Activated CD4-positive, CD25-positive, alpha-beta regulatory T cell treated with anti-CD3 and anti-CD28 coated beads, Interleukin-2, amount 50 U/mL, for 16 hours (primary cell): ENCODE measurements at places on chromosomes 16 and 17.

- no peak for DNase-seq
Observed at GRCh38 chr17:27624539-27624938, 6.4 kb upstream of the LGALS9 start.

GRCh38 chr17:13510062-13510461, 91.7 kb downstream of the HS3ST3A1 start:
- no peak for DNase-seq

DNA sequence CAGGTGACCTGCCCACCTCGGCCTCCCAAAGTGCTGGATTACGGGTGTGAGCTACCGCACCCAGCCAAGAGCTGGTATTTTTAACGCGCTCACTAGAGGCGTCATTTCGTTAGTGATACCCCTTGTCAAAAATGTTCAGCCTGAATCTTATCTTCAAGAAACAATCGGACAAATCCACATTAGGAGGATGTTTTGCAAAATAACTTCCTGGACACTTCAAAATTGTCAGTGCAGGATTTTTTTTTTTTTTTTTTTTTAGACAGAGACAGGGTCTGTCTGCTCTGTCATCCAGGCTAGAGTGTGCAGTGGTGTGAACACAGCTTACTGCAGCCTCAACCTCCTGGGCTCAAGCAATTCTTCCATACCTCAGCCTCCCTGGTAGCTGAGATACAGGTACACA, 63.0 kb downstream of the RMI2 start:
- DNase-seq = no peak

- no peak for DNase-seq
Observed at GRCh38 chr16:67166598-67167168, 2.1 kb downstream of the HSF4 start.

- no peak for DNase-seq
Observed at GRCh38 chr16:15858921-15859668, 2.3 kb upstream of the MYH11 start.

DNA sequence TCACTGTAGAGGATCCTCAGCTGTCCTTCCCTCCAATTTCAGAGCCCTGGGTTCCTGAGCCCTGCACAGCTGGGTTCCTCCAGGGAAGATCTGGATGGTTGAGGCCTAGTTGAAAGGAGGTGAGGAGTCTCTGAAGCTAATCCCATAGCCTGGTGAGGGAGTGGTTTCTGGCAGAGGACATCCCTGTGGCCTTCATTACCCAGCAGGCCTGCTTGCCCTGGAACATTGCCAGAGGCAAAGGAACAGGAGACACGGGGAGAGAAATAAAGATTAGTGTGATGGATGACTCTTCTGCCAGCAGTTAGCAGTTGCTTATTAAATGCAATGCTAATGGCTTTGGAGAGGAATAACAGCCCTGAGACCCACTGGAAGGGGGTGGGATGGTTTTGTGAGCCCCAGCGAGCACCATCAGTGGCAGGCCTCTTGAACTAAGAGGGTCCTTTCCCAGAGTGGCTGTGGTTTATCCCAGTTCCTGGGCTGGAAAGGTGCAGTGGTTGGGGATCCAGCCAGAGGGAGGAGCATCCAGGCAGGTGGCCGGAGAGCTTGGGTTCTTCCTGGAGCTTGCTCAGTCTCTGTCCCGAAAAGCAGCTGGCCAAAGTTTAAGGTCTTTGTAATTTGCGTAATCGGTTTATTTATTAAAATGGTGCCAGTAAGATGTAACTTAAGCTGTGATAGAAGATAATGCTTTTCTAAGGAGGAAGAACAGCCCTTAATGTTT, 209.7 kb downstream of the CCDC182 start:
- no peak for DNase-seq

DNA sequence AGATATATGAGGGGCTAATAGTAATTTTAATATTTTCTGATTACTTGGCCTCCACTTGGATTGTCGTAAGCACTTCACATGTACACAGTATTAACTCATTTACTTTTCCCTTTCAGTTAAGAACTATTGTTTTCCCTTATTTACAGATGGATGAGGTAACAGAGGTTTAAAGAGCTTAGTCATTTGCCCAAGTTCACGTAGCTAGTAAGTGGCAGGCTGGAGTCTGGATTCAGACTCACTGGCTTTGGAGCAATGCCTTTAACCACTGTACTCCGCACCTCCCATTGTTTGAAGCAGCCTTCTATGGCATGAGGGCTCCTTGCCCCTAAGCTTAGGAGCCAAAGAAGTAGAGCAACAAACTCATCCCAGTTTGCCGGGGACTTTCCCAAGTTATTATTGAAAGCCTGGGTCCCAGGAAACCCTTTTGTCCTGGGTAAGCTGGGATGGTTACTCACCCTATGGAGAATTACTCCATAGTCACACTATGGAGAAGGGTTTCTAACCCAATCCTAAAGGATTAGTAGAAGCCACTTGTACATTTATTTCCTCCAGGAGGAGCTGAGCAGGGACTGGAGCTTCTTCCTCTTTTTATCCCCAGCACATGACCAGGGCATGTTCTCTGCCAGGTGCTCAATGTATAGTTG, 12.3 kb downstream of the FOXL1 start:
- no peak for DNase-seq
